ENCODE measurements at places on chromosomes 12 and 14.

DNA sequence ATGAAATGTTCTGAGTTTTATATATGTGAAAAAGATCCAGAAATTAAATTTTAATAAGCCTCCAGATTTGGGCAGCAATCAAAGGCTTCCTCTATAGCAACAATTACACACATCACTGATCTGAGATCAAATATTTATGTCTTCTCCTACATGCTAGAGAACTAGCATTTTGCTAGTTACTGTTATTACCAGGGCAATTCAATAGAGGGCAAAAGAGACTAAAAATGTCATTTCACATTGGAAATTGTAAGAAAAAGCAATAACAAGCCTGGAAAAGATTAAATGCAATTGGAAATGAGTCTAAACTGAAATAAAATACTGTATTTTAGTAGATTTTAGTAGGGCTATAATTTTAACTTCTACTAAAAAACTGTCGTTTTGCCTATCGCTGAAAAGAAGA, 32.6 kb upstream of the ANO6 start:
- no peak for DNase-seq

DNA sequence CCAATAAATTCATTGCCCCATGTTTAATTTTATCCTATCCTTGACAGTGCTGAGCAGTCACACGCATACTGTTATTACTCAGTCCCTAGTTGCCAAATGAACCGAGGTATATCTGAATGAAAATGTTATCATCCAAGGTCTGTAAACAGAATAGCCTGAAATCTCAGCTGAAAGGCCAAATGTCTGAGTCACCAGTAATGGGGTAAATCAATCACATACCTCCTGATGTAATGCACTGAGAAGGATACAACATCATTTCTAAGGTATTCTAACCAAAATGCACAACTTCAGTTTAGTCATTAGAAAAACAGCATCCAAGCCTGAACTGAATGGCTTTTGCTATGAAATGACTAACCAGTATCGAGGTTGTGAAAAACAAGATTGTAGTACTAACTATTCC, 228.6 kb downstream of the DPF3 start:
- peak; percentile 99 for DNase-seq

DNA sequence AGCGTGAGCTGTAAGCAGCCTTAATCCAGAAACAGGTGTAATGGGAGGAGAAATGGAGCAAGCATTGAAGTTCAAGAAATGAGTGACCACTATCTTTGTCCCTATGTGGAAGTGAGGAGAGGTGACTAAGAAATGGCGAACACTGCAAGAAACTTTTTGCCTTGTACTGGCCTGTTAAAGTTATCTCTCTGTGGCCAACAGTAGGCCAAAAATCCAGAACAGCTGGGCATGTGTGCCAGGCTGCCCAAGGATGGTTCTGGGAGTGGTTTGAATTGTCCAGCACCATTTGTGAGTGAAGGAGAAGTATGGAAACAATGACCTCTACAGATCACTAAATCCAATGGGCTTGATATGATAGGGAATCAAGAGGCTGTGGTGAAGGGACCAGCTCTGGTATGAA, 83.3 kb upstream of the FRMD6 start:
- no peak for DNase-seq

DNA sequence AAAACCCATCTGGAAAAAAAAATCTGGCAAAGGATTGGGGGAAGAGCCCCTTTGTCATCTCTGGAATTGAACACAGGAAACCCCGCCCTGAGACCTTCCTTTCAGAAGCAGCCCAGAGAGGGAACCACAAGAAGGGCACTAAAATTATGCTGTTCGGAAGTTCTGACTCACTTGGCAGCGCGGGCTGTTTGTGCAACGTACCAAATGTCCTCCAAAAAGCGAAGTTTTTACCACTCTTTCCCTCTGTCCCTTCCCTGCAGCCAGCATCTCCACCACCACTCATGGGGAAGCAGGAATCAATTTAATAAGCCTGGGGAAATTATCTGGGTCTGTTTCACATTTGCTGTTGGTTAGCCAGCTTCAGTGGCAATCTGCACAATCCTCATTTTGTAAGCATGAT, 3.2 kb upstream of the SYNE3 start:
- DNase-seq, result peak; percentile 85
